Ovary (tissue), 10 donors: ENCODE measurements at places on chromosomes 16 and 17.

DNA sequence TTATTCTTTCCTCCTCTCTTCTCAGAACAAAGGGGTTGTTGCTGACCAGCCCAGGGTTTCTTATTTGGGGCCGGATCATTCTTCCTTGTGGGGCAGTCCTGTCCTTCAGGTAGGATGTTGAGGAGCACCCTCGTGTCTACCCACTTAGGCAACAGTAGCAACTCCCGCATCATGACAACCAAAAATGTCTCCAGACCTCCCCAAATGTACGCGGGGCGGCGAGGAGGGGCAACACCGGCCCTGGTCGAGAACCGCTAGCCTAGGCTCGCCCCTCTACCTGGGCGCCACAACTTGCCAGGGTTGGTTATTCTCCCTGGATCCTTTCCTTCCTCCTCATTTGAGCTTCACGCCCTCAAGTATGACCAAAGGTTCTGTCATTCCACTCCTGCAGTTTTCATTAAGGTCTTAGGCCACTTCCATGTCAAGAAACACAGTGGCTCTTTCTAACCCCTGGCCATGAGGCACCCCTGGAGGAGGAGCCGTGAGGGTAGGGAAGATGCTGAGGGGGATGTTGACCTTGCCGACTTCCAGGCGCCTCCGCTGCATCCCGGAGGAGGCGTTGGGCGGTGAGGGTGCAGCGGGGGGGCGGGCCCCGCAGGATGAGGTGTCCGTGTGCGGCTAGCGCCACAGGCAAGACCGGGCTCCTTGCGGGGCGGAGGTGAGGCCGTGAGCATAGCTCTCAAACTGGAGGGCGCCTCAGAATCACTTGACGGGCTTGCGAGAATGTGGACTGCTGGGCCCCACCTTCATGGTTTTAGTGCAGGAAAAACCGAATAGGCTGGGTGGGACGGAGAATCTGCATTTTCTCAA lies 712 bp upstream of the SPECC1 start:
- DNase-seq: peak; percentile 57

DNA sequence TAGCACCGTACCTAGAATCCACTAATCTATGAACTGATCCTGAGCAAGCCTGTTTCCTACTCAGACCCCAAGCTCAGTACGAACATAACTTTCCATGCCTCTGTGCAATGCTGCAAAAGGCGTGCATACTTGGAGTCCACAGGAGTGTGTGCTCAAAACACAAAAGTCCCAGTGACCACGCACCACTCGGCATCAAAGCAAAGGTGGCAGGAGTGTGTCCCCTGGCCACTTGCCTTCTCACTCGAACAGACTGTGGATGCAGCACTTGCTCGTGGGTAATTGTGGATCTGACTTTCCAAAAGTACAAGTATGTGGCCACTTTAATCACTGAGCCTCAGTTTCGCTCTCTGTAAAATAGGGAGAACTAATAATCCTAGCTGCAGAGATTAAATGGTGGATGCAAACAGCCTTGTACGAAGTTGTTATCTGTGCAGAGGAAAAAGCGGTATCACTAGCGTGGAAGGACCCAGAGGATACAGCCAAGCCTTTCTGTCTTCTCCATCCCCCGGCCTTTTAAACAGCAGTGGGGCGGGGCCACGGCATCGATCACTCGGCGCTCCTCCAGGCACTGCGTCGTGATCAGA lies 311 bp upstream of the KDM8 start:
- DNase-seq: peak; percentile 91

DNA sequence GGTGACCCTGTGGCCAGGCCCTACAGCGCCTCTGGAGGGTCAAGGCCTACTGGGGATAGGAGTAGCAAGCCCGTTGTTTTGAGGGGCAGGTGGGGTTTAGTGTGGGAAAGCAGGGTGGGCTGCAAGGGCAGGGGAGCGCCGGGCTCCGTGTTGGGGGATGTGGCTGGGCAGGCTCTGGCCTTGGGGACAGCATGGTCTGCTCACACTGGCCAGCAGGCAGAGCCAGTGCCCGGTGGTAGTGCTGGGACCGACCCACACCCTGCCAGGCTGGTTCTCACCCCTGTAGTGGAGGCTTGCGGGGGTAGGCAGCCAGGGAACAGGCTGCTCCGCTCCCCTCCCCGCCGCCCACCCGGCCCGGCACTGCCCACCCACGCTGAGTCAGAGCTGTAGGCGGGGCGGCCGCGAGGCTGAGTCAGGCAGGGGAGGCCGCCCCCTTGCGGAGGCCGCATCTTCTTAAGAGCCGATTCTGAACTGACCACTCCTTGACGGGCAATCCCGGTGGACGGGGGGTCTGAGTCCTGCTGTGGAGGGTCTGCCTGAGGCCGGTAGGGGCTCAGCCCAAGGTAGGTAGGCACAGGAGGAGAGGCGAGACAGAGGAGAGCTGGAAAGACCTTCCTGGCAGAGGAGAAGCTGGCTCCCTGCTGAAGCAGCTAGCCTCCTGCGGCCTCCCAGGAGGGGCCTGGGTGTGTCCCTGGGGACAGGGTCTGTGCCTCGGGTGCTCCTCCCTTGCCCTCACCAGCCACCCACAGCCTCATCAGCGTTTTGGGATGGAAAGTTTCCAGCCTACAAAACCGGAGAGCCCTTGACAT lies 62.4 kb downstream of the BAIAP2 start:
- peak; percentile 86 for DNase-seq

GRCh38 chr17:19321481-19322128 lies 40.9 kb downstream of the B9D1 start:
- DNase-seq: no peak

- DNase-seq: no peak
These were observed 460.2 kb upstream of the C16orf82 start for GRCh38 chr16:26606381-26607150.

DNA sequence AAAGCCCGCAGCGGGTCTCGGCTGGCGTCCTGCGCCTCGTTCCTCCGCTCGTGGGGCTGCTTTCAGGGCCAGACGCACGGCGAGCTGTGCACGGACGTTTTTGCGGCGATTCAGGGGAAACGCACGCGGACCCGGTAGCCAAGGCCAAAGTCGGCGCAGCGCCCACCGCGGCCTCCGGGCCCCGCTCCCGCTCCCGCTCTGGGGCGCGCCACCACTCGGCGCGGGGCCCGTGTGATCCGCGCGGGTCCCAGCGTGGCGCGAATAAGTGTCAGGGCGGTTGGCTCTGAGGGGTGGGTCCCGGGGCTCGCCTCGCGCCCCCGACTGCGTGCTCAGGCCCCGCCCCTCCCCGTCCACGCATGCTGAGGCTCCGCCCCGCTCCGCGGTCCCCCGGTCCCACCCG lies 694 bp upstream of the TBCD start:
- DNase-seq: no peak

- no peak for DNase-seq
These were observed 163.9 kb downstream of the ZFHX3 start for GRCh38 chr16:72884037-72884436.

DNA sequence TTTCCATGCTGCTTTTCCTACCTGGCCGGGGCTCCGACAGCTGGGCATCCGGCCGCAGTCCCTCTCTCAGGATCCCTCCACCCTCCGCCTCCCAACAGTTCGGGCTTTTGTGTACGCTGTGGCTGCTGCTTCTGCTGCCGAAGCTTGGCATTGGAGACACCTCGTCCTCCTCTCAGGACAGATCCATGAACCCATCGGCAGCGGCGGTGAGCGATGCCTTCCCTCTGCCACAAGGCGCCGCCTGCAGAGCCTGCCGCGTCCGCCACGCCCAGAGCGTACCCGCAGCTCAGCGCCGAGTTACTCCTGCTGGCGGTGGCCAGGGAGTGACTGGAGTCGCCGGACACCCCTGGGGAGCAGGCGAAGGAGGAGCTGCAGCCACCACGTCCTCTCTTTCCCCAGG lies 2032.8 kb downstream of the TP53TG3F start:
- DNase-seq: no peak

DNA sequence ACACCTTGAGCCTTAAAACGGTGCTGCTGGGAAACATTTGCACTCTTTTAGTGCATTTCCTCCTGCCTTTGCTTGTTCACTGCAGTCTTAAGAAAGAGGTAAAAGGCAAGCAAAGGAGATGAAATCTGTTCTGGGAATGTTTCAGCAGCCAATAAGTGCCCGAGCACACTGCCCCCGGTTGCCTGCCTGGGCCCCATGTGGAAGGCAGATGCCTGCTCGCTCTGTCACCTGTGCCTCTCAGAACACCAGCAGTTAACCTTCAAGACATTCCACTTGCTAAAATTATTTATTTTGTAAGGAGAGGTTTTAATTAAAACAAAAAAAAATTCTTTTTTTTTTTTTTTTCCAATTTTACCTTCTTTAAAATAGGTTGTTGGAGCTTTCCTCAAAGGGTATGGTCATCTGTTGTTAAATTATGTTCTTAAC lies 4.4 kb downstream of the SOX9 start:
- DNase-seq: no peak

DNA sequence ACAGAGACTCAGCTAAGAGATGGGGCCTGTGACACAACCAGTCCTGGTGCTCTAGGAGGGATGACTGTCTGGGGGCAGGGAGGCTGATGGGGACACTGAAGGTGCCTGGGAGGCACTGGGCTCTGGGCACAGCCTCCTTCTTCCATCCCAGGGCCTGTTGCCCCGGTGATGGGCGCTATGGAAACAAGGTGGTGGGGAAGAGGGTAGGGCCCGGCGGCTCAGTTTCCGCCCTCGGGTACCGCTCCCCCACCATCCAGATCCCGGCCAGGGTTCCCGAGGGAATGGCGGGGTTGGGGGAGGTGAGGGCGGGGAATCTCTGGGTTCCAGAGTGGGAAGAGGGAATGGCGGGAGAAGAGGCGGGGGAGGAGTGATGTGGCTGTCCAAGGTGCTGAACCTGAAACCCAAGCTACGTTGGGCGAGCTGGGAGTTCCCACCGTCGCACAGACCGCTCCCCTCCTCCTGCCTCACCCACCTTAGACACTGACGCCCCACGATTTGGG lies 981 bp downstream of the KCNH4 start:
- peak; percentile 60 for DNase-seq

- DNase-seq: no peak
These were observed 5.3 kb downstream of the CYGB start for GRCh38 chr17:76532072-76532651.

- DNase-seq: no peak
These were observed 22.5 kb upstream of the SP6 start for GRCh38 chr17:47873200-47874090.

DNA sequence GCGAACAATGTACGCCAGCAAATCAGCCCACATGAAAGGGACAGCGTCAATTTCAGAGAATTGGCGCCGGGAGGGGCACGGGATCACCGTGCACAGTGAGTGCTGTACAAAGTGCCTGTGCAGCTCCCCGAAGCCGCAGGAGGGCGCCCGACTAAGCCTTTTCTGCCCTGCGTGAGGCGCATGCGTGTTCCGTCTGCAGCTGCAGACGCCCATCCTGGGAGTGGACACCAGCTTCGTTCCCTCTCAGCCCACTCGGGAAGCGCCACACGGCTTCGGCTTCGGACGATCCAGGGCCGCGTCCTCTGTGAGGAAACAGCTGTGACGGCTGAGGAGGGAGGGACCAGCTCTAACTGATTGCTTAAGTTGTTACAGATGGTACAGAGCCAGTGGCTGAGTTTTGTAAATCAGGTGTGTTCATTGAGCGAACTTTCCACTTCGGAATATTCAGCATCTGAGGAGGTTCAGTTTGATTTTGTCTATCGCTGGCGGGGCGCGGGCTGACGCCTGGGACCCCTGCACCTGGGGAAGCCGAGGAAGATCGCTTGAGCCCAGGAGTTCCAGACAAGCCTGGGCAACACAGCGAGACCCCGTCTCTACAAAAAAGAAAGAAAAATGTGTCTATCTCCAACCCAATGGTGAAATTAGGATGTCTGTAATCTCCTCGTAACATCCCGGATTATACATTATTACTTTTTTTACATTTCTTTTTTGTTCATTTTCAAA lies 15.4 kb upstream of the ZNF287 start:
- DNase-seq: peak; percentile 91

- DNase-seq: peak; percentile 29
These were observed 28.6 kb downstream of the TRPV3 start for GRCh38 chr17:3528880-3529511.

GRCh38 chr17:32772453-32773025 lies 104.4 kb downstream of the MYO1D start:
- no peak for DNase-seq

DNA sequence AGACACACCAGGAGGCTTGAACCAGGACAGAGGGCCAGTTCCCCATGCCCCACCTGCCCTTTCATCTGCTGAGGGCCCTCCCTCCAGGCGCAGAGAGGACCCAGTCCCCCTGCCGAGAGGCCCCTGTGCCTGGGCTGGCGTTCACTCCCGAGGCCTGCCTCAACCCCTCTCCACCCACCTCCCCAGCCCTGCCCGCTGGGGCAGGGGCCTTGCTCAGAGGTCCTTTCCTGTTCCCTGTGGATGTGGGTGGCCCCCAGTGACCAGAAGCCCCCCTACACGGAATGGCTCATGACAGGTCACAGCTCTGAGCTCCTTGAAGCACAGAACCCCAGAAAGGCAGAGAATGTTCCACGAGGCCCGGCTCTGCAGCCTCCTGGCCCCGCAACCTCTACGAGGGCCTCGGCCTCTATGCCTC lies 6.7 kb downstream of the TMC6 start:
- DNase-seq: no peak

DNA sequence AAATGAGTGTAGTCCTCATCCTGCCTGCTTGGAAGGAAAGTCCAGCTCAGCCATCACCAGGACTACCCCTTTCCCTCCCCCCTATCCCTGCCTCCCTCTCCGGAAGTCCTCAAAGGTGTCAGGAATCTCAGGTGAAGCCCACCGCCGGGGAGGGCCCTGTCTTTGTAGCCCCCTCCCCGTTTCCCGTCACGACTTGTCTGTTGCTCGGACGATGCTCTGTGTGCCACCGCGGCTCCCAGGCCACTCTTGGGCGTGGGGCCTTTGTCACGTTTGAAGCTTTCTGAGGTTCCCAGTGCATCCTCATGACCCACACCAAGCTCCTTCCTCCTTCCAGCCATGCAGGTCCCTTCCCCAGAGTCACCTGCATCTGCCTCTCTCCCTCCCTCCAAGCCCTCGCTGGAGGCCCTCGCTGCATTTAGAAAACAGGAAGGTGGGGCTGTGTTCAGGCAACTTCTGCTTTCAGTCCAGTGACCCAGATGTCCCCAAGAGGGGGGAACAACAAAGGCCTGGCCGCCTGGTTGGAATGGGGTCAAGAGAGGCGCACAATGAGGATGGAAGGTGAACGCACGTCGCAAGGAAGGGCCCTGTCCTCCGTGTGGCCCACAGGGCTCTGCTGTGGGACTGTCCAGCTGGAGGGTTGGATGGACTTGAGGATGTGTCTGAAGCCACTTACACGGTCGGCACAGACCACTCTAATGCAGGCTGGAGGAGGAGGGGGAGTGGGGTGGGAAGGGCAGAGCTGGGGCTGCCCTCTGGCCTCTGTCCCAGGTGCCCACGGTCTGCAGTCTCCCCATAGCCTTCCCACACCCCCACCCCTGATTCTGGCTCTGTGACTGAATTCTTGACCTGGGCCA lies 59.9 kb downstream of the OR1D5 start:
- DNase-seq: no peak

DNA sequence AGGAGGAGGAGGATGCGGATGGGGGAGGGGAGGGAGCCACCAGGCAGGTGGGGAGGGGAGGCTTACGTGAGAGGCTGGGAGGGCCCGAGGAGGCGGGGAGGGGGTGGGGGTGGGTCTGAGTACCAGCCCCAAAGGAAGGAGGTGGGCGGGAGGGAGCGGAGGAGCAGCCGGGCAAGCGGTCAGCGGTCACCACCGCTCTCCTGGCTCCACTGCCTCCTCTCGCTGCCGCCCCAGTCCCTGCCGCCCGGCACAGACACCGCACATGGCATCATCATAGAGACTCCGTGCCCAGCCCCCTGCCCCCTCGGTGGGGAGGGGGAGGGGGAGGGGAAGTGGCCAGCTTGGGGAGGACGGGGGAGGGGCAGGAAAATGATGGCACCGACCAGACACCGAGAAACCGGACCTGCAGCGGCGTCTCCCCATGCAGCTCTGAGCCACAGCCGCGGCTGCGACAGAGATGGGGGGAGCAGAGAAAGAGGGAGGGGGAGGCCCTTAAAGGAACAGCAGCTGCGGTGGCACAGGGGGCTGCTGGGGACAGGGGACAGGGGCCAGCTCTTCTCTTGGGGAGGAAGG lies at the start of gene TLCD3B:
Gene TLCD3B, minus strand, starts transcription at position 431 of the 573 bp plus-strand sequence. CDS start 744 bp downstream, outside the sequence.
- DNase-seq: no peak
